Effector memory CD4-positive, alpha-beta T cell (primary cell): ENCODE measurements at places on chromosomes 16 and 17.
A peak's percentile ranks its signal among the peaks of the same experiment; 100 is the strongest.

DNA sequence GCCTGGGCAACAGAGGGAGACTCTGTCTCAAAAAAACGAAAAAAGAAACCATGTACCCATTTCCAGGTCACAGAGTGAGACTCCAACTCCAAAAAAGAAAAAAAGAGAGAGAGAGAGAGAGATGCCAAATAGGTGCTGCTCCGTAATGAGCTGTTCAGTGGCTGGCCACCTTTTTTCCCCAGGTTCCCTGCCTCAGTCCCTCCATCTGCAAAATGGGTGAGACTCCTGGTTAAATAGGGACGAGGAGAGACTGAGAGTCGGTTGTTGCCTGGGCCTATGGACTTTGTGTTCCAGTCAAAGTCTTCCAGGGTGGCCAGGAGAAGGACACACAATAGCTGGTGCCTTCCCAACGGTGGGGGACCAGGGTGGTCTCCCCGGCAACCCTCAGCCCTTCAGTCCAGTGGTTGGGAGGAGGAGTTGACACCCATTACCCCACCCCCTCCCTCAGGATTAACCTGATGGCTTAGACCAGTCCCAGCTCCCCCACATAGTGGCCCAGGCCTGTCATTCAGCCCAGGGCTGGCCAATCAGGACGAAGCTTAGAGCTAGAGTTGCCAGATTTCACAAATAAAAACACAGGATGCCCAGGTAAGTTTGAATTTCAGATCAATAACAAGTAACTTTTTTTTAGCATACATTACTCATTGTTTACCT, 258.2 kb downstream of the PARN start:
- DNase-seq: no peak

GRCh38 chr17:58005031-58005727, 1.9 kb downstream of the SRSF1 start:
- DNase-seq: no peak

- DNase-seq: no peak
Measured at GRCh38 chr17:75249564-75249963, 11.8 kb downstream of the GGA3 start.

DNA sequence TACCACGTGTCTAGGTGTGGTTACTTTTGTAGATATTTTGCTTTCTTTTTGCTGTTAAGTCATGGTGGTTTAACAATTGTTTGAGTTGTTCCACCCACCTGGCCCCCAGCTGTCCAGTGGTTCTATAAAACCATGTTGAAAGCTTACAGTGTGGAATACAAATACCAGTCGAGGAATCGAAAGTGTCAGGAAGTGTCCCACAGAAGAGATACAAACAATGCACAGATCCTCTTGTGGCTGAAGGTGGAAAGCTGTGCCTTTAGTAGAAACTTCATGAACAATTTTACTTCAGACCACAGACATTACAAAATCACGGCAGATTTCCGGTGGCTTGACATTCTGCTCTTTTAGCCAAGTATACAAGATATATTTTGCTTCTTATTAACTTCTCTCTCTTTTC, 782.4 kb upstream of the SOX9 start:
- no peak for DNase-seq

GRCh38 chr16:86516623-86517003, 6.3 kb downstream of the FOXF1 start:
- no peak for DNase-seq

DNA sequence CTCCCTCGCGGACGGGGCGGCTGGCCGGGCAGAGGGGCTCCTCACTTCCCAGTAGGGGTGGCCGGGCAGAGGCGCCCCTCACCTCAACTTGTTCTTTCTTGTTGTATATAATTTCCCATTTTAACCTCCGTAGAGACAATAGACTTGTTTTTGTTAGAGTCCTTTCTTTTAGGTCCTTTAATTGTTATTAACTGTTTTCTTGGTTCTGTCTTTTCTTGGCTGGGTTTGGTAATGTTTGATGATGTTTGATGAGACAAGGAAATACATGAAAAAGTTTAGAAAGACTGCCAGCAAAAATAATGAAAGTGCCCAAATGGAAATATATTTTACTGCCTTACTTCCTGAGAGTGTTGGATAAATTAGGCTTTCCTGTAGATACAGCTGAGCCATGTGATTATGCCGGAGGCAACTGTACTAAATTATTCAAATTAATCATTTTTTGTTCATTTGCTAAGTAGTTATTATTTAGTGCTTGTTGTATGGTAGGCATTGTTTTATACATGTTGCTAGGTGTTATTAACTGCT, 30.9 kb downstream of the PRPSAP2 start:
- no peak for DNase-seq

DNA sequence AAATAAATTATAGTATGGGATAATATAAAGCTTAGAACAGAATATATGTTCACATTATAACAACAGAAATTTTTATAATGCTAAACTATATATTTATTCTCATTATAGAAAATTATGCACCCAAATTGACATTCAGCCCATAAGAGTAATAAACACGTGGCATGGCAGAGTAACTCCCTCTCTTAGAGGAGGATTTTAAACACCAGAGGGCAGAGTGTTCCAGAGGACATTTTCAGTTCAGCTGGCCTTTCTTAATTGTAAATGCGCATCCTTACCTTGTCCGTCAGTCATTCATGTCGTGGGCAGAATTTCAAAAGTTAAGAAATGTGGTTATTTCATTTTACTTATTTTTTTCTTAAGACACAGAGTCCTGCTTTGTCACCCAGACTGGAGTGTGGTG, 147.1 kb downstream of the TANC2 start:
- no peak for DNase-seq

DNA sequence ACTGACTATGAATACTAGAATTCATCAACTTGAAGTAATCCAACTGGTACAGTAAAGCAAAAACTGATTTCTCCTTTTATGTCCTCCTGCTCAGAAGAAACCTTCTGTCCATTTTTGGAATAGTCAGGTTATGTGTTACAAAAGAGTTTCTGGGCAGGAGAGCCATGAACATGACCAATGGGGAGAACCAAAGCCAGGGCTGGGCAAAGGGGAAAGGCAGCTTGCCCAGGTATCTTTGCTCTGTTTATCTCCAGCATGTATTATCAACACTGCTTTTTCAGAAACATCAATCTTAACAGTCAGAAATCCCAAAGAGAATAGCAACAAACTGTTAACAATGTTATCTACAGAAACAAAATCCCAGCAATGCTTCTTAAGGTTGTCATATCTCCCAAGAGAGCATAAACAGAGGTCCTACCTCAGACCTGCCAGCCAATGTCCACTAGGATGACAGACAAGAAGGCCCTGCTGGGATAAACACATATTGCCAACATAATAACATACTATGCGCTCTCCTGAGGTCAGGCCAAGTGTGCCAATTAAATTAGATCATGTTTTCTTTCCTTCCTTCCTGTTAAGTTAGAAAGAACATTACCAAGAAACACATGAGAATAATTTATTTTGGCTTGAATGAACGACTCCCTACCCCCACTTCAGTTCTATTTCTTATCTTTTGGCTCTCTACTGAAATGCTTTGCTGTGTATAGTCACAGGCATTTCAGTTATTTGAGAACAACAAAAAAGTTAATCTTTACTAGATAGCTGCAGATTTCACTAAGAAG, 28.0 kb downstream of the BLMH start:
- no peak for DNase-seq

DNA sequence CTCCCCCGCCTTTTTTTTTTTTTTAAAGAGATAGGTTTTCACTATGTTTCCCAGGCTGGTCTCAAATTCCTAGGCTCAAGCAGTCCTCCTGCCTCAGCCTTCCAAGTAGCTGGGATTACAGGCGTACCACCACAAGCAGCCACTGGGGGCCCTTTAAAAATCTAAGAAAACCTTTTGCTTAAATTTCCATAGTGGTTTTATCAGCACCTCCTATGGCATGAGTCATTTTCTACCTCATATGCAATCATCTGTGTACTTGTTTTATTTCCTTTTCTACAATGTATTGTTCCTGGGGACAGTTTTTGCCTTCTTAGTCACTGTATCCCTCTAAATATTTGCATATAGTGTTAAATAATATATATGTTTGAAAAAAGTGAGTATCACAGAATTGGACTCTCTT, 29.2 kb downstream of the GNA13 start:
- peak; percentile 45 for DNase-seq

GRCh38 chr17:82745524-82745923, 6.3 kb upstream of the TBCD start:
- DNase-seq: no peak

GRCh38 chr16:5415123-5415522, 317.5 kb upstream of the EEF2KMT start:
- DNase-seq: no peak

DNA sequence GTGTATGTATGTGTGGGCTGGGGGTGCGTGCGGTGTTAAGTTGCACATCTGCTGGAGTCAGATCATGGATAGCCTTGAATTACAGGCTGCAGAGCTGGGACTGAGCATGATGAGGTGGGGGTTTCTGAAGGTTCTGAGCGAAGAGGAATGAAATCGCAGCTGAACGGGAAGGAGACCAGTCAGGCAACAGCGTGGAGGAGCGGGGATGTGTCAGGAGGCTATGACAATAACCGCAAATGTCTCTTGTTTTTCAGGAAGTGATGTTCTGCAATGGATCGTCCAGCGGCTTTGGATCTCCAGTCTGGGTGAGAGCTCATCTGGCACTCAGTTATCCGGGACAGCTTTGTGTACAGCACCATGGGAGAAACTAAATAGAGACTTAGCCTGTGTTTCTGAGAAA, 20.9 kb downstream of the RGS9 start:
- no peak for DNase-seq

DNA sequence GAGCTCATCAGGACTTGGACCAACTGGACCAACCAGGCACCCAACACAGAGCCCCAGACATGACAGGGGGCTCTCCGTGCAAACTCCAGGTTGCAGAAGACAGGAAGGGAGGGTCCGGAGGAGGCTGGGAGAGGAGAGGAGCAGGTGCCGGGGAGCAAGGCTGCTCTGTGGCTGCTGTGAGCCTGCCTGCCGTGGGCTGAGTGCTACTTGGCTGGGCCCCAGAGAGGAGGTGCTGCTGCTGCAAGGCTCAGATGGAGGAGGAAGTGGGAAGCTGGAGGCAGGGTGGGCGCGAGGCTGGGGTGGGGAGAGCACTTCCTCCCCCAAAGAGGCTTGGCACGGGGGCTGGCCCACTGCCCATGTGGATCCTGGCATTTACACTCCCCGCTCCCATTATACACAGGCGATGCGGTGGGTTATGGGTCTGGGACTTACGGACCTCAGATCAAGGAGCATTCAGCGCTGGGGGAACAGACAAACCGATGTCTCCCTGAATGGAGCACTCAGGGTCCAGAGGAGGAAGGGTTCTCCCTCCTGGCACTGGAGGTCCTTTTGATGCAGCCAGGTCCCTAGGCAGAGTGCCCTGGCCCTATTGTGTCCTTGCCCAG, 15.9 kb downstream of the EPOP start:
- no peak for DNase-seq

GRCh38 chr17:81648013-81648706, 8.2 kb downstream of the PDE6G start:
- no peak for DNase-seq

DNA sequence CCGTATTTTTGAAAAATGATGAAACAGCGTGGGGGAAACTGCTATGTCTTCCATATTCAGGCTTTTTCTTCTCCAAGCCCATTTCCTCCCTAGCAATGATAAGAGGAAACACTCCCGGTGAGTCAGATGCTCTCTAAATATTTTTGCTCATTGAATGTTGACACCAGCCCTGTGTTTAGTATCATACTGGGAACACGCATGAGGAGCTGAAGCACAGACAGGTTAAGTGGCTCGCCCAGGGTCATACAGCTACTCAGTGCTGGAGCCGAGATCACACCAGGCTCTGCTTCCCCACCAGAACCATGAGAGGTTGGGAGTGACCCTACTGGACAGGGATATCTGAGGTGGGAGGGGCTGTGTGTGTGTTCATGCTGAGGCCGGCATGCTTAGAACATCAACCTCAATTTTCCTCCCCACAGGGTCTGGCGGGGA, 37.8 kb upstream of the ADGRG1 start:
- no peak for DNase-seq
